ENCODE measurements at places on chromosomes 1 and 21.

DNA sequence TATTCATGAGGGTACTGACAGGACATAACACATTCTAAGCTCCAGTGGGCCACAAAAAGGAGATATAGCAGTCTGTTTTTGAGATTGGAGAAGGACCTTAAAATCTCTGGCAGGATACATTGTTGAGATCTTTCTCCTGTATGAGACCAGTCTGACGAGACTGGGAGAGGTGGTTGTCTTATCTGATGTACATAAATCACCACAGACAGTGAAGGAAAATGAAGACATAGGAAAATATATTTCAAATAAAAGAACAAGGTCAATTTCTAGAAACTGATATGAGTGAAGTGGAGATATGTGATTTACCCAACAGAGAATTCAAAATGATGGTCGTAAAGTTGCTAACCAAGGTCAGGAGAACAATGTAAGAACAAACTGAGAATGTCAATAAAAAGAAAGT, 21.3 kb upstream of the EGLN1 start:
- H3K4me3 ChIP-seq: no peak overlapping the region
- no peaks in the 10 kb centered on the region for H3K4me1 ChIP-seq
- no peak for DNase-seq

DNA sequence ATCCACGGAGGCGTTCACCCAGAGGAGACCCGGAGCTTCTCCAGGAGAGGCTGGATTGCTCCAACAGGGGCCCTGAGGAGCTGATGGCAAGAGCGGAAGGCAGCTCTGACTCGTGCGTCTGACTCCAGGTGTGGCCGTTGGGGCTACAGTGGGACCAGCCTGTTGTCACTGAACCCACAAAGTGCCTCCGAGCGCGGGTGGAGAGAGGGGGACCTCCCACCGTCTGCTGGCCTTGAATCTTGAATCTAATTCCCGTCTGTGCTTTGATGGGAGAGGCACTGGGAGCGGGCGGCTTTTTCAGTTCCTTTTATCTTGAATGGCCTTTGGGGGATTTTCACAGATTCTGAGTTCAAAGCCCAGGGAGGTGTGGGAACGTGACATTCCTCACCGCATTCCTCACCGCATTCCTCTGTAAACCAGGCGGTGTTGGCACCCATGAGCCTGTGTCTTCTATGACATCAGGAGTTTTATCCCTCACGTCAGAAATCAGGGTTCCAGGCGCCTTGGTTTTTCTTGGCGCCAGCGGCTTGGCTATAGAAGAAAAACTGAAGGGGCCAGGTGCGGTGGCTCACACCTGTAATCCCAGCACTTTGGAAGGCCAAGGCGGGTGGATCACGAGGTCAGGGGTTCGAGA, 39.2 kb upstream of the COL18A1 start:
- DNase-seq: no peak
- H3K27me3 ChIP-seq: no peaks in the 10 kb centered on the region
- no peak overlapping the region for H3K27ac ChIP-seq
- no peaks in the 10 kb centered on the region for H3K36me3 ChIP-seq
- H3K4me1 ChIP-seq: peaks cover 13% of the 10 kb centered on the region

GRCh38 chr1:64046243-64046642, 157.2 kb upstream of the UBE2U start:
- H3K36me3 ChIP-seq: no peaks in the 10 kb centered on the region
- H3K27ac ChIP-seq: no peak overlapping the region
- H3K4me3 ChIP-seq: no peak overlapping the region
- DNase-seq: no peak

- H3K4me3 ChIP-seq: no peak overlapping the region
- no peaks in the 10 kb centered on the region for H3K4me1 ChIP-seq
- H3K27ac ChIP-seq: no peak overlapping the region
- H3K27me3 ChIP-seq: peaks cover under 1% of the 10 kb centered on the region
- no peak for DNase-seq
Measured at GRCh38 chr1:30063621-30064280, 659.6 kb downstream of the MATN1 start.

GRCh38 chr21:29640080-29640508, 299.7 kb downstream of the GRIK1 start:
- DNase-seq: no peak
- H3K27ac ChIP-seq: no peak overlapping the region
- H3K4me1 ChIP-seq: peaks cover 8% of the 10 kb centered on the region
- no peaks in the 10 kb centered on the region for H3K36me3 ChIP-seq
- H3K4me3 ChIP-seq: no peak overlapping the region

- no peak for DNase-seq
- no peaks in the 10 kb centered on the region for H3K4me1 ChIP-seq
- H3K27ac ChIP-seq: no peak overlapping the region
- H3K27me3 ChIP-seq: no peaks in the 10 kb centered on the region
Measured at GRCh38 chr1:226041419-226041818, 21.1 kb upstream of the H3-3A start.

- H3K27ac ChIP-seq: no peak overlapping the region
- no peak overlapping the region for H3K4me3 ChIP-seq
- no peak for DNase-seq
- H3K27me3 ChIP-seq: no peaks in the 10 kb centered on the region
- no peaks in the 10 kb centered on the region for H3K36me3 ChIP-seq
Measured at GRCh38 chr1:52706941-52707926, 9.1 kb upstream of the COA7 start.

- H3K4me1 ChIP-seq: no peaks in the 10 kb centered on the region
- H3K27me3 ChIP-seq: peaks cover 14% of the 10 kb centered on the region
- no peak overlapping the region for H3K27ac ChIP-seq
- no peak overlapping the region for H3K4me3 ChIP-seq
- H3K36me3 ChIP-seq: no peaks in the 10 kb centered on the region
- no peak for DNase-seq
Measured at GRCh38 chr1:24302209-24302611, 16.9 kb upstream of the GRHL3 start.

GRCh38 chr1:220818421-220819173, 31.9 kb downstream of the MTARC1 start:
- no peak overlapping the region for H3K4me3 ChIP-seq
- H3K36me3 ChIP-seq: no peaks in the 10 kb centered on the region
- H3K27ac ChIP-seq: no peak overlapping the region
- H3K27me3 ChIP-seq: peaks cover 10% of the 10 kb centered on the region
- no peaks in the 10 kb centered on the region for H3K4me1 ChIP-seq

DNA sequence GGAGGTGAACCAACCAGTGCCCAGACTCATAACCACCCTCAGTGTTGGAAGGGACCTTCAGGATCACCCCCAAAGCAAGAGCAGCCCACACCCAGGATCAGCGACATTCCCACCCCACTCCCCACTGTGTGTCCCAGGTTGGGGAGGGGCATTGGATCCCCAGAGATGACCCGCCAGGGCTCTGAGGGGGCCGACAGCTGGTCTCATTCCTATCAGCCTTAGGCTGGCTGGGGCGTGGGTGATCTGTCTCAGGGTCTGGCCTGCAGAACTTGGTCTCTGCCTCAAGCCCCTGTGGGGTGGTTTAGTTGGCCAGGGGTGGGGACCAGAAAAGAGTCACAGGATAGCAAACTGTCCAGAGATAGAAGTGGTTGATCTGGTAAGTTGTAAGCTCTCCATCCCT, 7.8 kb upstream of the BSND start:
- no peak for DNase-seq
- peaks cover 10% of the 10 kb centered on the region for H3K27me3 ChIP-seq
- H3K36me3 ChIP-seq: no peaks in the 10 kb centered on the region
- H3K27ac ChIP-seq: no peak overlapping the region
- H3K4me1 ChIP-seq: peaks cover 5% of the 10 kb centered on the region

- no peaks in the 10 kb centered on the region for H3K4me1 ChIP-seq
- no peak overlapping the region for H3K27ac ChIP-seq
- H3K27me3 ChIP-seq: no peaks in the 10 kb centered on the region
- DNase-seq: no peak
Measured at GRCh38 chr1:66671455-66671854, 80.8 kb upstream of the DYNLT5 start.

DNA sequence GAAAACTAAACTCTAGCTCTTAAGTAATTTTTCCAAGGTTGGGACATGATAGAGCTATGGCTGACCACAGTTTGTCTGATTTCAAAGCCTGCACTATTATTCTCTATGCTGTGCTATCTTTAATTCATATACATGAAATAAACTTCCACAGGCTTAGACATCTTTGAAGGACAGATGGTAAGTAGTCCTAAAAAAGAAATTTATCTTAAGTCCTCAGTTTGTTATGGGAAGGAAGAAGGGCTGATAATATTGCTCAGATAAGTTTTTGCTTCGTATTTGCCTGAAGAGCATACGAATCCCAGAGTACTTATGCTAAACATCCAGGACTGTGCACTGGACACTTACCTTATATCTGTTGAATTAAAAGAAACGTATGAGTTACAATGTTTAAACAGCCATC, 39.6 kb downstream of the VCAM1 start:
- DNase-seq: no peak
- H3K27ac ChIP-seq: no peak overlapping the region
- peaks cover 6% of the 10 kb centered on the region for H3K27me3 ChIP-seq
- H3K4me3 ChIP-seq: no peak overlapping the region

- no peak overlapping the region for H3K4me3 ChIP-seq
- peaks cover 3% of the 10 kb centered on the region for H3K4me1 ChIP-seq
- no peaks in the 10 kb centered on the region for H3K36me3 ChIP-seq
- H3K27ac ChIP-seq: no peak overlapping the region
Measured at GRCh38 chr1:160403244-160403643, 2.9 kb downstream of the VANGL2 start.

DNA sequence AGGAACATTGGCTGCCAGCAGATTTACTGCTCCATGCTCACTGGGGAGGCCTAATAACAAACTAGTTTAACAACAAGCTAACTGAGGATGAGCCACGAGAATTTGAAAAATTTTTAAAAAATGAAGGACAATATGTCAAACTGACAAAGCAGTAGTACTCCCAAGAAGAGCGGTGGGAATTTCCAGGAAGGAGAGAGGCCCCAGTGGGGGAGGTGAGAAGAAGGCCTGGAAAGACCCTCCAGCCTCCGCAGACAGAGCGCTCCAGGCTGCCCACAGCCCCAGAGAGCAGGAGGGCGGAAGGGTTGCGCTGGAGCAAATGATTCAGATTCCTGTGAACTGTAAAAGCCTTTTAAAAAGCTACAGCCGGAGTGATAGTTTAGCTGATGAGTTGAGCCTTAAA, 78.5 kb downstream of the SIPA1L2 start:
- H3K27me3 ChIP-seq: peaks cover 3% of the 10 kb centered on the region
- no peaks in the 10 kb centered on the region for H3K36me3 ChIP-seq
- H3K4me1 ChIP-seq: no peaks in the 10 kb centered on the region
- DNase-seq: no peak
- H3K27ac ChIP-seq: no peak overlapping the region

DNA sequence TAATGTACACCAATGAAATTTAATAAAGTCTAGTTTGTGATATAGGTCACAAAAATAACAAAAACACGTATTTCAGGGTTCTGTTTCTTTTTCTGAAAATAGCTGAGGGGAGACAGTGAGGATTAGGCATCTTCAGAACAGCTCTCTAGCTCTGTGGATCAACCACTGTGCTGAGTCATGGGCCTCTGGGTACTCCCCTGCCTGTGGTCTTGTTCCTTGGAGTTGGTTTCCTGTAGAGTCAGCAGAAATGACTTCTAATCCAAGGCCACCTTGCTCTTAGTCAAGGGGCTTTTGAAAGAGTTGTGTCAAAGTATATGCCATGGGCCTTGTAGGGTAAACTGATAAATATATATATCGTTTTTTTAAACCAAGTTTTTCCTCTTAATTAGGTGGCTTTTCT, 141.8 kb upstream of the ZRANB2 start:
- no peak overlapping the region for H3K27ac ChIP-seq
- no peak overlapping the region for H3K4me3 ChIP-seq
- no peaks in the 10 kb centered on the region for H3K4me1 ChIP-seq
- H3K27me3 ChIP-seq: no peaks in the 10 kb centered on the region
- H3K36me3 ChIP-seq: no peaks in the 10 kb centered on the region

DNA sequence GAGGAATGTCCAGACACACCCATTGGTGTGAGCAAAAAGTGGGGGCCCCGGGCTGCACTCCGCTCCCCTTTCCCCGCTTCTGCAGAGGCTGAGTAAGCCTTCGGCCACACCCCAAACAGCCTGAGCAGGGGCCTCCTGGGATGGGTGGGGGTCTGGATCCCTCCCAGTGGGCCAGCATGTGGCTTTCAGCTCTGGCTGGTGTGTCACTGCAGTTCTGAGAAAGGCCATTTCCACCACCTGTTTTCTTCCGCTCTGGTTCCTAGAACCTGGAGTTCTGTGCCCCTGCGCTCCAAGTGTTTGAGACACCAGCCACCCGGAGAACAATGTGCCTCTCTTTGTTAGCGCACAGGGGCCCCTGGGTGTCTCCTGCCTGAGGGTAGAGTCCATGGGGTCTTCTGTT, 30.9 kb downstream of the SLC37A1 start:
- peaks cover 21% of the 10 kb centered on the region for H3K36me3 ChIP-seq
- DNase-seq: no peak
- no peak overlapping the region for H3K27ac ChIP-seq
- H3K27me3 ChIP-seq: no peaks in the 10 kb centered on the region
- no peak overlapping the region for H3K4me3 ChIP-seq
- peaks cover 6% of the 10 kb centered on the region for H3K4me1 ChIP-seq

GRCh38 chr1:203055161-203055799, 29.0 kb downstream of the PPFIA4 start:
- H3K36me3 ChIP-seq: peaks cover 2% of the 10 kb centered on the region
- H3K27ac ChIP-seq: no peak overlapping the region
- H3K4me1 ChIP-seq: no peaks in the 10 kb centered on the region
- H3K27me3 ChIP-seq: peaks cover 5% of the 10 kb centered on the region

DNA sequence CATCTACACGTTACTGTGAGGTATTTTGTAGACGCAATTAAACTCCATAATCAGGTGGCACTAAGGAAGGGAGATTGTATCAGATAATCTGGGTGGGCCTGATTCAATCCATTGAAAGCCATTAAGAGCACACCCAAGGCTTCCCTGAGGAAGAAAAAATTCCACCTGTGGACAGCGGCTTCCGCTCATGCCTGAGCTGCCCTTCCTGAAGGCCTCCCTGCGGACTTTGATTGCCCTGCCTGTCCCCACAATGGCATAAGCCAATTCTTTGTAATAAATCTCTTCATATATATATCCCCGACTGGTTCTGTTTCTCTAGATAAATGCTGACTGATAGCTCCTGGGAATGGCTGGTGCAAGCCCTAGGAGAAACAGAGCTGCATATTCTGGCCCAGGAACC, 138.3 kb downstream of the TGFBR3 start:
- peaks cover 4% of the 10 kb centered on the region for H3K27me3 ChIP-seq
- no peak overlapping the region for H3K27ac ChIP-seq
- no peak overlapping the region for H3K4me3 ChIP-seq
- H3K4me1 ChIP-seq: peaks cover 17% of the 10 kb centered on the region

DNA sequence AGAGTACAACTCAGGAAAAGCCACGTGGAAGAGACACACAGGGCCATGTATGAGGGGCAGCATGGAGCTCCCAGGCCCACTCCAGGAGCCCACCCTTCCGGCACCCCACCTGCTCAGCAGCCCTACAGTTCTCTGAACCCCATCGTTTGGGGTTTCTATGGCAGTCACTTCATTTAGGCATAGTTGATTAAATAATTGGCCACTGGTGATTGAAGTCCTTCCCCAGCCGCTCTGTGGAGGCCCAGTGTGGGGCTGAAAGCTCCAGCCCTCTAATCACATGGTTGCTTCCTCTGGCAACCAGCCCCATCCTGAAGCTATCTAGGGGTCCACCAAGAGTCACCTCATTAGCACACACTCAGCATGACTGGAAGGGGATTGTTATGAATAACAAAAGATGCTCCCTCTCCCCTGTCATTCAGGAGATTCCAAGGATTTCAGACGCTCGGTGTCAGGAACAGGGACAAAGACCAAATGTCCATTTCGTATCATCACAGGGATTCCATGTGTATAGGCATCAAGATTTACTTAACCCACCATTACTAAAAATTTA, 12.2 kb upstream of the S100A7A start:
- H3K27me3 ChIP-seq: peaks cover 5% of the 10 kb centered on the region
- H3K27ac ChIP-seq: no peak overlapping the region
- DNase-seq: no peak
- no peaks in the 10 kb centered on the region for H3K36me3 ChIP-seq

GRCh38 chr1:154198756-154199562, 7.1 kb upstream of the TPM3 start:
- H3K4me1 ChIP-seq: no peaks in the 10 kb centered on the region
- peak; percentile 69 for DNase-seq
- H3K4me3 ChIP-seq: no peak overlapping the region
